ENCODE measurements at places on chromosomes 6 and 20.

GRCh38 chr6:104050455-104050854 lies 809.3 kb downstream of the HACE1 start:
- no peak for DNase-seq

- peak; percentile 13 for DNase-seq
These were observed 50.5 kb downstream of the SOBP start for GRCh38 chr6:107540465-107540857.

DNA sequence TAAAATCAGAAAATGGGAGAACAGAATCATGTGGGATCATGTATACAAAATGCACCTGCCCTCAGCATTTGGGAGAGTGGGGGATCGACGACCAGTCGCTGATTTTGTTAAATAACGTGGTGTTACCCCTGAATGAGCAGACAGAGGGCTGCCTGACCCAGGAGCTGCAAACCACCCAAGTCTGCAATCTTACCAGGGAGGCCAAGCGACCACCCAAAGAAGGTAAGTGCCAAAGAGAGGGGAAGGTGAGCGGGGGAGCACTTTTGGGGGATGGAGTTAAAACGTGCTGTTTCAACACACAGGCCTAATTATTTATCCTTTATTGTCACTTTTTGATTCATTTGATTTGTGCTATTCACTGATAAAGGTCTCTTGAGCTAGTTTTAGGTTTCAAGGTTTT lies 4.1 kb downstream of the ADGRB3 start:
- DNase-seq: peak; percentile 72

DNA sequence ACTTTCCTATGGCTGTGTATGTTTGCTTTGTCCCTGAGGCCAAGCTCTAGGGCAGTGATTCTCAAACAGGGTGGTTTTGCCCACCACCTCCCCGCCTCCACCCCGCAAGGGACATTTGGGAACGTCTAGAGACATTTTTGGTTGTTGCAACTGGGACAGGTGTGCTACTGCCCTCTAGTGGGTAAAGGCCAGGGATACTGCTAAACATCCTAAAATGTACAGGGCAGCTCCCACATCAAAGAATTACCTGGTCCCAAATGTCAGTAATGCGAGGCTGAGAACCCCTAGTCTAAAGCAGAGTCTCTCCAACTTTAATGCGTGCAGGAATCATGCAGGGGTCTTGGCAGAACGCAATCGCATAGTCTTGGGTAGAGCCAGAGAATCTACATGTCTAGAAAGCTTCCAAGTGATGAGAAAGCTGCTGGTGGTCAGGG lies 5.1 kb downstream of the KCNS1 start:
- peak; percentile 8 for DNase-seq

DNA sequence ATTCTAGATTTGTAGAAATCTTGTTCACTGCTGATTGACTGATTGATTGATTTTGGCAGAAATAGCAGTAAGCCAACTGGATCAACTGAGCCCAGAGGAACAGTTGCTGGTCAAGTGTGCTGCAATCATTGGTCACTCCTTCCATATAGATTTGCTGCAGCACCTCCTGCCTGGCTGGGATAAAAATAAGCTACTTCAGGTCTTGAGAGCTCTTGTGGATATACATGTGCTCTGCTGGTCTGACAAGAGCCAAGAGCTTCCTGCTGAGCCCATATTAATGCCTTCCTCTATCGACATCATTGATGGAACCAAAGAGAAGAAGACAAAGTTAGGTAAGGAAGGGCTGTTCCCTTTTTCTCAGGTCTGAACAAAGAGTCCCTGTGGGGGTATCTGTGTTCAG lies 31.2 kb downstream of the TREML1 start:
- DNase-seq: peak; percentile 36

DNA sequence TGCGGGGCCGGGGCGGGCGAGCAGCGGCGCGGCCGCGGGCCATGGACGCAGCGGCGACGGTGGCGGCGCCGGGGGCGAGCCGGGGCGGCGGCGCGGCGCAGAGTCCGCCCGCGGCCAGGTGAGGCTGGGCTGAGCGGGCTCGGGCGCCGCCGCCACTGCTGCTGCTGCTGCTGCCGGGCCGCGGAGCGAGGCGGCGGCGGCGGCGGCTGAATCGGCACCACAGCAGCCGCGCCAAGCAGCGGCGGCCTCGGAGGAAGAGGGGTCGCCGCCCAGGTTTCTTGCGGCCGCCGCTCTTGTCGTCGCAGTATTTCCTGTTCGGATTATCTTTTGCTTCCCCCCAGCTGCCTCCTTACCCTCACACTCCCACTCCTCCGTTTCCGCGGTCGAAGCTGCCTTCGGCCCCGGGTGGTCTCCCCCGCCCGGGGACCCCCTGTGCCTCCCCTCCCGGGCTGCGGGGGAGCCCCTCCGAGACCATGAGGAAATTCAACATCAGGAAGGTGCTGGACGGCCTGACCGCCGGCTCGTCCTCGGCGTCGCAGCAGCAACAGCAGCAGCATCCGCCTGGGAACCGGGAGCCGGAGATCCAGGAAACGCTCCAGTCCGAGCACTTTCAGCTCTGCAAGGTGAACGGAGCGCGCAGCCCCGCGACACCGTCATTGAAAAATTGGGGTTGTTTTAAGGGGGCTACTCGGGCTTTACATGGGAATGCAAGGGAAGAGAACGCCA lies at the start of gene STXBP5:
Gene STXBP5 (plus strand): TSS at position 358 of the 726 bp plus-strand sequence. CDS start 116 bp downstream, at position 474.
- peak; percentile 44 for DNase-seq

DNA sequence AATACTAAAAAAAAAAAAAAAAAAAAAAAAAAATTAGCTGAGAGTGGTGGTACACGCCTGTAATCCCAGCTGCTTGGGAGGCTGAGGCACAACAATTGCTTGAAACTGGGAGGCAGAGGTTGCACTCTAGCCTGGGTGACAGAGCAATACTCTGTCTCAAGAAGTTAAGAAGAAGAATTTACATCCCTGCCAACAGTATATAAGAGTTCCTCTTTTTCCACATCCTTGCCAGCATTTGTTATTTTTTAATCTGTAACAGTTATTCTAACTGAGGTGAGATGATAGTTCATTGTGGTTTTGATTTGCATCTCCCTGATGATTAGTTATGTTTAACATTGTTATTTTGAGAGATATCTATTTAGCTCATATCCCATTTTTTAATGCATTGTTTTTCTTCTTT lies 20.3 kb upstream of the DYNLRB1 start:
- no peak for DNase-seq

DNA sequence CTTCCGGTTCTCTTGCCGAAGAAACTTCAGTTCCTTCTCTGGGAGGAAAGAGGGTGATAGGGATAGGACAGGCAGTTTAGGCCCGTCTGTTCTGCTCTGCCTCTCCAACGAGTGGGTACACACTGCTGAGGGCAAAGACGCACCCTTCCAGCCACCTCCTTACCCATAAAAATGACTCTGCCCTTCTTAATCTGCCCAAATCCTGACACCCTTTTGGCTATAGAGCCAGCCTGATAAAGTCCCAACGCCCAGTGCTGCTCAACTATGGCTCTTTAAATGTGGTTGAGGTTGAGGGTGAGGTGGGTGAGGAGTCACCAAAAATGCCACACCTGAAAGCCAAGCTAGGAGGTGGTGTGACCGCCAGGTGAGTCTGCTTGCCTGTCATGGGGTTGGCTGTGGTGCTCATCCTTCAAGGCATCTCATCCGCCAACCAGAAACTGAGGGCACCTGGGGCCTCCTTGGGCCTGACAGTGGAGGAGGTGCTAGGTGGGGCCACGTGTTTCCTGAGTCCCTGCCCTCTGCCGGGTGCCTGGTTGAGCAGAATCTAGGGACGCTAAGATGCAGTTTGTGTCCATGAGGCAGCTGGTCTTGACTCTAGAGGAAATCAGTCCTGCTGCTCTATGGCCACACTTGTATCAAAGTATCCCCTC lies 16.3 kb downstream of the CCDC167 start:
- no peak for DNase-seq

GRCh38 chr6:142478117-142478516 lies 176.3 kb downstream of the ADGRG6 start:
- DNase-seq: no peak

DNA sequence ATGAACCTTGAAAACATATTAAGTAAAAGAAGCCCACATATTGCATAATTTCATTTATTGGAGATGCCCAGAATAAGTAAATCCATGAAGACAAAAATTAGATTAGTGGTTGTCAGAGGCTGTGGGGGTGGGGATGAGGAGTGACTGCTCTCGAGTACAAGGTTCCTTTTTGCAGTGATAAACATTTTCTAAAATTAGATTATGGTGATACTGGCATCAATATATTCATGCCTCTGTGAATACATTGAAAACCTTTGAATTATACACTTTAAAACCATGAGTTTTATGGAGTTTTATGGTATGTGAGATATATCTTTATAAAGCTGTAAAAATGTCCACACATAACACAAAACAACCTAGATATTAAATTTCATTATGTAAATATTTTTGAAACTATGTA lies 75.7 kb upstream of the SLC2A12 start:
- no peak for DNase-seq

GRCh38 chr20:56362833-56363413 lies 4.1 kb downstream of the FAM210B start:
- DNase-seq: no peak

DNA sequence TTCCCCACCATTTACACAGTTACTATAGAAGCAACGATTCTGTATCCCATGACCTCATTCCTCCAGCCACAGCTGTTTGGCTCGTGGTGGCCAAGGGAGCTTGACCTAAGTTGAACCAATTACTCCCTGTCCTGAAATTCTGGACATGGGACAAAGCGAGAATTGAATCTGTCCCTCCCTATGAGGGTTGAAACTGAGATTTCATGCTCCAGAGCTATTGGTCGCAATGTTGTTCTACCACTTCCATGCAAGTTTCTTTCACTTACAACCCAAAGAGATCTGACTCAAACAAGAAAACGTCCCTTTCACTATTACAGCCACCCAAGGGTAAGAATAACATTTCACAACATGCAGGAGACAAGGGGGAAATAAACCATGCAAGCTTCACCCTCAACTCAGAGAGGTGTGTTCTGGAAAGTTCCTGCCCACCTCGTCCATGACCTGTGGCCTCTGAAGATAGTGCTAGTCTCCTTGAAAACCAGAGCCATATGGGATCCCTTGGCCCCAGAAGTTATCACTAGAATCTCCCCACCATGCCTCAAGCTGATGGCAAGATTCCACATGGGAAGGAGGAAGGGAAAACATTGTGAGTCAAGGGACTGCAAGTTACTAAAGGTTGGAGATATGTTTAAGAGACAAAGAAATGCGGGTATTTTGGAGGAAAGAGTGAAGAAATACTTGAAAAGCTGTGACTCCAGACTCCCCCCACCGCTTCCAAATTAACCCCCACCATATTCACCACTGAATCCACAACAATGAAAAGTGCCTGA lies 74.5 kb upstream of the SRSF6 start:
- DNase-seq: no peak
